ENCODE measurements at places on chromosomes 16 and 17. TPM values are rescaled to one million over a fixed set of nuclear protein-coding genes. Genes with fewer than 3 reads are reported as not detected.

GRCh38 chr16:87463722-87464690, 28.8 kb downstream of the ZCCHC14 start:
- peak; percentile 12 for DNase-seq

DNA sequence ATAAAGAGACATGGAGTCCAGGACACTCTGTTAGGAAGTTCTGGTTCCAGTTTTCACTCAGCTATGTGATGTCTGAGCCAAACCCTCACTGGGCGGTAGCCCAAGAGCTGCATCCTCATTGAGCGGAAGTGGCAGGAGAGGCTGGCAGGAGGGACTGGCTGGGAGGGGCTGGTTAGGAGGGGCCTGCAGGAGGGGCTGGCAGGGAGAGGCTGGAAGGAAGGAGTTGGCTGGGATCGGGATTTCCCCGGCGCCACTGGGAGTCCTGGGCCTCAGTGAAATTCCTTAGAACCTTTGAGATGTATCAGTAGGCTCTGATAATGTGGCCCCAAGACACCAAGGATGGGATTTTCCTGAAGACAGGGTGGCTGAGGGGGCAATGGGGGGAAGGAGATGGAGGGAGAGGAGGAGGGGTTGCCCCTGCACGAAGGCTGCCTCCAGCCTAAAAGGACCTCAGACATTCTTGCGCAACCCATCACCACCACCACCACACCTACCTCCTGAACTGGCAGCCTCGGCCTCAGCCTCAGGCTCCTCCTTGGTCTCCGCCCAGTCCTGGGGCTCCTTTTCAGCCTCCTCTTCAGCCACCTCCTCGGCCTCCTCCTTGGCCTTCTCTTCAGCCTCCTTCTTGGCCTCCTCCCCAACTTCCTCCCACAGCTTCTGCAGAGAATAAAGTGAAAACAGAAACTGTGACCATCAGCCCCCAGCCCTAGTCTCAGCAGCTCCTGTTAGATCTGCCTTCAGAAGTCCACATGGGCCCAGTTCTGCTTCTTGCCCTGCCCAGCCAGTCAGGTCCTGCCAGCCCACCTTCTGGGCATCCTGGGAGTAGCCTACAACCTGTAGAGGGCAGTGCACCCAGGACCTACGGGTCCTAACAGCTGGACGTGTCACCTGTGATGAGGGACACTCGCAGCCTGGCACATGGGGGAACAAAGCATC, 31.7 kb downstream of the CNGB1 start:
- no peak for DNase-seq

- DNase-seq = no peak
Observed at GRCh38 chr17:65143889-65144604, 6.9 kb downstream of the RGS9 start.

DNA sequence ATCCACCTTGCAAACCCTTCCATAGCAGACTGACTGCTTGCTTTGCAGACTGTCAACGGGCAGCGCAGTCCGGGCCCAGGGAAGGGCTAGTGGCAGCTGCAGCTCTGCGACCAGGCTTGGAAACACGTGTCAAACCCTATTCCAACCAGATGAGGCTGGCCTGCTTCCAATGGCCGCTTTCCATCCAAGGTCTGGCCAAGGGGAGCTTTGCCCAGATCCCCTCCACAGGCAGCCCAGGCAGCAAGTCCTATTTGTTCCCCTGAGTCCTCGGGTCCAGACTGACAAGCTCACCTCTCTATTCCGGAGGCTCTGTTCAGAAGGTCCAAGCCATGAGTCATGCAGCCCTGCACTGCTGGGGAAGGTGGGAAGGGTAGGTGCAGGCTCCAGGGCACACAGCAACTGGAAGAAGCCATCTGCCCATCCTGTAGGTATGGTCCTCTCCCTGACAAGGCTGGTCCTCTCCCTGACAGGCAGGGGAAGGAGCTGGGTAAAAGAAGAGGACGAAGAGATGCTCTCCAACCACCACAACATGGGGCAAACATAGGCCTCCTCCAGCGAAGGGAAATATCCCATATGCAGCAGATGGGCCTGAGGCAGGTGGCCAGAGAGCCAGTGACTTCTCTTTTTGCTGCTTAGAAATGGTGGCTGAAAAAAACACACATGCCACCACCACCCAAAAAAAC, 22.6 kb upstream of the AXIN2 start:
- DNase-seq = no peak

- no peak for DNase-seq
Observed at GRCh38 chr17:20922128-20922670, 120.6 kb downstream of the USP22 start.

DNA sequence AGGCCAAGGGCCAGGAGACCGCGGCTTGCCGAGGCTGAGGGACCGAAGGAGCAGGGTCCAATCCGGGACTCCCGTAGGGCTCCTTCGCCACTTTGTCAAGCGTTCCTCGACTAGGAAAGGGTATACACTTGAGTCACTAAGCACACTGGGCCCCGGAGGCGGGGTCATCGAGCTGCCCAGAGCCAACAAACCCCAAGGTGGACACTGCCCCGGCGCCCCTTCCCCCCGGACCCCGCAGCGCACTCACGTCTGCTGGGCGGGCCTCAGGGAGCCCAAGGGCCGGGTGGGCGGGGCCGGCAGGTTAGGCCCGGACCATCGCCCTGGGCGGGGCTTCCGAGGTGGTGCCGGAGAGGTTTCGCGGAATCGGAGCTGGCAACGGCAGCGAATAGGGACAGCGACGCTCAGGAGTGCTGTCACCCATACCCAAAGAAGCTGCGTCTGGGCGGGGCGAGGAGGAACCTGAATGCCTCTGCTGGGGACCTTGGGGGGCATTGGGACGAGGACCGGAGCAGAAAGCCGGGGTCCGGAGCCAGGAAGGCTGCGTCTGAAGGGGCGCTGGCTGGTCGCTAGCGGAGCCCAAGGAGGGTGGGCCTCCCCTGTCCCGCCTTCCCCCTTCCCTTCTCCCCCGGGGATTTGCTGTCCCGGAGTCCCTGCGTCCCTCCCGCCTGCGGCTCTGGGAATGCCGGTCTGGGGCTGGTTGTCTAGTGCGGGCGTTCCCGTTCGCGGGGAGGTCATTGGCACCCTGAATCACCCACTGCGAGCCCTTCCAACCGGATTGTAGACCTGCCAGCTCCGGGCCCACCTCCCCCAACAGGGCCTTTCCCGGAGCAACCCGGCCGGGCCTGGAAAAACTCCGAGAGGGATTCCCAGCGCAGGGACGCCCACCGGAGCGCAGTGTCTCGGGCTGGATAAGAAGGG, 118.2 kb upstream of the SMURF2 start:
- DNase-seq = peak; percentile 59

- DNase-seq = no peak
Observed at GRCh38 chr16:85359147-85359822, 247.0 kb upstream of the CIBAR2 start.

DNA sequence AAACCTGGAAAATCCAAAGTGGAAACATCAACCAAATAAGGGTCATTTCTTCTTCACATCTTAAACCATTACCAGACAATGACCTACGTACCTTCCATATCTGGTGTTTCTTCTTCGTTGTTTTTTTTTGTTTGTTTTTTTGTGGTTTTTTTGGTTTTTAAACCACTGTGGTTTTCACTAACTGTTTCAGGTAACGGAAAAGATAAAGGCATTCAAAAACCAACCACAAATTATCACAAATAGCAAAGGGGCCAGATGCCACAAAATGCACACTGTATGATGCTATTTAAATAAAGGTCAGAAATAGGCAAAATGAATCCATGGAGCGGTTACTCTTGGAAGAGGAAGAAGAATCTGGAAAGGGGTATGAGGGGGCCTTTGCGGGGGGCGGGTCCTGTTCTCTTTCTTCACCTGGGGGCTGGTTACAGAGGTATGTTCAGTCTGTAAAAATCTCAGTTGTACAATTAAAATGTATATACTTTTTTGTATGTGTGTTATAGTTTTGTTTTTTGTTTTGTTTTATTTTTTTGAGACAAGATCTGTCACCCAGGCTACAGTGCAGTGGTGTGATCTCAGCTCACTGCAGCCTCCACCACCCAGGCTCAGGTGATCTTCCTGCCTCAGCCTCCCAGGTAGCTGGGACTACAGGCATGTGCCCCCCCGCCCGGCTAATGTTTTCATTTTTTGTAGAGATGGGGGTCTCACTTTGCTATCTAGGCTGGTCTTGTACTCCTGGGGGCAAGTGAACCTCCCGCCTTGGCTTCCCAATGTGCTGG, 29.6 kb downstream of the LITAF start:
- DNase-seq = no peak

GRCh38 chr17:21214777-21215541, 998 bp upstream of the TMEM11 start:
- no peak for DNase-seq

DNA sequence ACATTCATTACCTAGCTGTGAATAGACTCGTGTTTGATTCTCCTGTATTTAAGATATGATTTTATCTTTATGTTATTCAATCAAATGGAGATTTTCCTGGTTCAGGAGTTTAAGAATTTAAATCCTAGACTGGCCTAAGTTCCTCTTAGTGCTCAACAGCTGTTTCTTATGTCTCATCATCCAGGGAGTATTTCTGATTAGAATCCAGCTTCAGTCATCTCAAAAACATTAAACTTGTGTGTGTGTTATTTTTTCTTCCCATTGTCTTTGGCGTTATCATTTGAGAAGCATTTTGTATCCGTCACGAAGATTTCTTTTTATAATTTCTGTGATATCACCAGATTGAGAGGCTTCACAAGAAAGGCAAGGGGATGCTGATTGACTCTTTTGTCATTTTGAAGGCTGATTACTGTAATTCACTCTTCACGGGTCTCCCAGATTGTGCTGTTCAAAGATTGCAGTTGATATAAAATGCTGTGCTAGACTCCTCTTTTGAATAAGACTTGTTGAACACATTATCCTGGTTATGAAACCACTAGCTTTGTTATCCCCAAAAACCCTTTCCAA, 204.8 kb downstream of the CDH8 start:
- DNase-seq = no peak

GRCh38 chr17:77836557-77837041, 121.9 kb upstream of the TNRC6C start:
- DNase-seq = no peak

DNA sequence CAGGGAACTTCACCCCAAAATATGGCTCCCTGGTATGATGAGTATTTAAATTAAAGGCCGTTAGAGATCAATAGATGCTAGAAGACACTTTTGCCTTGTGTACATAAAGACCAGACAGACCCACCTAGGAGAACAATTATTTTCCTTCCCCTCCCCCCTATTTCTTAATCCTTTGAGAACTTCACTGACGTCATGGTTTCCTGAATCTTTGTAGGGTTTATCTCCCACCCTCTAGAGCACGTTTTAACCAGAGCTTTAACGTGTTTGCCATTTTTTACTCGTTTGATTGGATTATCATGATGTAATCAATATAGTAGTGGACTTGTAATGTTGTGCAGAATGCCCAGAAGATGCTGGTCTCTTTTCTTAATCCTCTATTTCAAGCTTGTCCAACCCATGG, 22.9 kb upstream of the XYLT2 start:
- DNase-seq = no peak

Gene CDH13
- 0.13 TPM for polyA plus RNA-seq

Gene HCRT
- not detected for polyA plus RNA-seq

Gene RAB26
- polyA plus RNA-seq = not detected

Gene KRTAP2-1
- not detected for polyA plus RNA-seq

Gene SLC2A4
- polyA plus RNA-seq = not detected
